ENCODE measurements at places on chromosomes 11 and 22.
A peak's percentile ranks its signal among the peaks of the same experiment; 100 is the strongest.

GRCh38 chr22:41365425-41365824 lies 16.3 kb upstream of the TEF start:
- DNase-seq: peak; percentile 25

DNA sequence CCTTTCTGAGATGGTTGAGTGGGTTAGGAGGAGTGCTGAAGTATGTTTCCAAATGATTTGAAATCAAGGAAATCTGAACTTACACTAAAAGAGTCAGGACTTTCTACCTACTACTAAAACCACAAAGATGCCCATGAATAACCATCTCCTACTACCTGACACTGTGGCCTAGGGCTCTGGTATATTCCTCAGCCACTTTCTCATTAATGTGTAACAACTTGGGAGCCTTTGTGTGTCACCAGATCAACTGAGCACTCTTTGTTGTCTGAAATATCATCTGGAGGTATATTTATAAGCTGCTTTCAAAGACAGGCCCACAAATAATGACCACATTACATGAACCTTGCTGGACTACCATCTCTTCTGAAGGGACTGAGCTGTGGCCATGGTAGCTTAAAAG lies 43.9 kb downstream of the RELT start:
- no peak for DNase-seq

DNA sequence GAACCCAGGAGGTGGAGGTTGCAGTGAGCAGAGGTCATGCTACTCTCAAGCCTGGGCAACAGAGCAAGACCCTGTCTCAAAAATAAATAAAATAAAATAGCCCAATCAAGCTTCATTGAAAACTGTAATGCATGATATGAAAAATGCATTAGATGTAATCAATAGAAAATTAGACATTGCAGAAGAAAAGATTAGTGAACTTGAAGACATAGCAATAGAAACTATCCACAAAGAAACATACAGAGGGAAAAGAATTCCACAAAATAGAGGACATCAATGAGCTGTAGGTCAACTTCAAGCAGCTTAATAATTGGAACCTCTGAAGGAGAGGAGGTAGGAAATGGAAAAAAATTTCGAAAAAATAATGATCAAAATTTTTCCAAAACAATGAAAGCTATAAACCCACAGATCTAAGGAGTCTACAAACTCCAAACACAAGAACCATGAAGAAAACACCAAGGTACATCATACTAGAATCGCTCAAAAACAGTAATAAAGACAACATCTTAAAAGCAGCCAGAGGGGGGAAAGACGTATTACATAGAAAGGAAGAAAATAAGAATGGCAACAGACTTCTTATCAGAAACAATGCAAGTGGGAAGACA lies 104.2 kb downstream of the WNT7B start:
- no peak for DNase-seq

DNA sequence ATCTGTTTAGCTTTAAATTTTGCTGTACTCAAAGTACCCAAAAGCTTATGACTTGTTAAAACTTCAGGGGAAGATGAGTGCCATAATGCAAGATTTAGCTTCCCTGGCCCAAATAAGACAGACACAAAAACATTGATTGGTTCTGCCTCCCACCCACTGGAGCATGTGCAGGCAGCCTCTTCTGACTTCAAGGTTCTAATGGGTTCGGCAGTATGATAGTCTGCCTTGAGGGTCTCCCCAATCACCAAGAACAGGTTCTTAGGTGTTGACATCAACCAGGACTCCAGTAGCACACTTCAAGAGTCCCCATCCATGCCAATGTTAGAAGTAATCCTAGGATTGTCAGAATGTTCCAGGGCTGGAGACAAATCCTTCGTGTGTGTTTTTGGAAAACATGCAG lies 12.5 kb downstream of the EIF4G2 start:
- peak; percentile 47 for DNase-seq

DNA sequence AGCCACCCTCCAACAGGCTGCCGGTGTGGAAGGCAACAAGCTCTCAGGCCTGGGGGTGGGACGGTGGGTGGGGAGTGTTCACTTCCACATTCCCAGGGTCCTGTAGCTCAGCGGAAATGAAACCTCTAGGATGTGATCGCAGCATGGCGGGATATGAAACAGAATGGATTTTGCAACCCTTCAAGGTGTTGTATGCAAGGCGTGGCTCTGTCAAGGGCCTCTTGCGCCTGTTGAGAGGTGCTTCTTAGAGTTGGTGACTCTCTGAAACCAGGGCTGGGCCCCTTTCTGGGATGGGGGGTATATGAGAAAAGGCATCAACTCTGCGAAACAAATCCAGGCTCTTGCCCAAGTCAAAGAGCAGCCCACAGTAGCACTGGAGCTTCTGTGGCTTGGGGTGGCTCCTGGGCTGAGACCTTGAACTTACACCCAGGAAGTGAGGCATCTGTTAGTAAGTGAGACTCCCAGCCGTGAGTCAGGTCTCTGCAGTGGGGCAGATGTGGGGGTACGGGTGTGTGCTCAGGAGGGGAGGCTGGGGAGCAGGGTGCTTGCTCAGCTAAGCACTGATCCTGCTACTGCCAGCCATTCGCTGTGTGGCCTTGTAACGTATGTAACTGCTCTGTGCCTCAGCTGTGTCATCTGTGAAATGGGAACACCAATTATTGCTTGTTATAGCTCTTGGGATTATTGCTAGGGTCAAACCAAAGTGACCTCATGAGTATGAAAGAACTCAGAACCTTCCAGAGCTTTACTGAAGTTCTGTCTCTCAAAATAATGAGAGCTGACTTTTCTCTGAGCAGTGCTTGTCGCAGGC lies 28.3 kb downstream of the NECTIN1 start:
- no peak for DNase-seq

GRCh38 chr11:27694992-27695391 lies 5.3 kb downstream of the BDNF start:
- peak; percentile 57 for DNase-seq

DNA sequence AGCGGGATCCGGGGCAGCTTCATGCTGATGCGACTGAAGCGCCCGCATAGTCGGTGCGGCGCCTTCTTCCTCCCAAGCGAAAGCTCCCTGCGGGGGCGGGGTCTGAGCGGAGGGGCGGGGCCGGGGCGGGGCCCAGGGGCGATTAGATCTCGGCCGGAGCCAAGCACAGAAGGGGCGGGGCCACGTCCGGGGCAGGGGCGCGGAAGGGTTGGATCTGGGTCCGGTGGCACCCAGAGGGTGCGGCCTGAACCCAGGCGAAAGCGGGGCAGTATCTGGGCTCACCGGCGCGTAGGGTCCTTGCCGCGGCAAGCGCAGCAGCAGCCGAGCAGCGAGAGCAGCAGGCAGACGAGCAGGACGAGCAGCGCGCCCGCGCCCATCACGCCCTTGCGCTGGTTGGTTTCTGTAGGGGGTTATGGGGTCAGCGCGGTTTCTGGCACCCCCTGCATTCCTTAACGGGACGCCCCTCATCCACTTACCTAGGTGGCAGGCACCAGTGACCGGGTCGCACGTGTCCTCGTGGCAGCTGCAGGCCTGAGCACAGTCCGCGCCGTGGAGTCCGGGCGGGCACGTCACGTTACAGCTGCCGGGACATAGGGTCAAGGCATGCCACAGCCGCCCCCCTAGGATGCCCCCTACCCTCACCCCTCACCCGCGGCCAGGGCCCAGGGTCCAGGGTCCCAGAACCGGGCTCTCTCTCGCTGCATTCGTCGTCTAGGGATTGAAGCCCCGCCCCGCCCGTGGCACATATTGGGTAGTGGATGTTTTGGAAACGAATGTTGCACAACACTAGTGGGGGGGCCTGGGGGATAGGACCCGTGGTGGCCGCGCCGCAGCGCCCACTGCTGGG lies 8.1 kb downstream of the SCARF2 start:
- peak; percentile 60 for DNase-seq

DNA sequence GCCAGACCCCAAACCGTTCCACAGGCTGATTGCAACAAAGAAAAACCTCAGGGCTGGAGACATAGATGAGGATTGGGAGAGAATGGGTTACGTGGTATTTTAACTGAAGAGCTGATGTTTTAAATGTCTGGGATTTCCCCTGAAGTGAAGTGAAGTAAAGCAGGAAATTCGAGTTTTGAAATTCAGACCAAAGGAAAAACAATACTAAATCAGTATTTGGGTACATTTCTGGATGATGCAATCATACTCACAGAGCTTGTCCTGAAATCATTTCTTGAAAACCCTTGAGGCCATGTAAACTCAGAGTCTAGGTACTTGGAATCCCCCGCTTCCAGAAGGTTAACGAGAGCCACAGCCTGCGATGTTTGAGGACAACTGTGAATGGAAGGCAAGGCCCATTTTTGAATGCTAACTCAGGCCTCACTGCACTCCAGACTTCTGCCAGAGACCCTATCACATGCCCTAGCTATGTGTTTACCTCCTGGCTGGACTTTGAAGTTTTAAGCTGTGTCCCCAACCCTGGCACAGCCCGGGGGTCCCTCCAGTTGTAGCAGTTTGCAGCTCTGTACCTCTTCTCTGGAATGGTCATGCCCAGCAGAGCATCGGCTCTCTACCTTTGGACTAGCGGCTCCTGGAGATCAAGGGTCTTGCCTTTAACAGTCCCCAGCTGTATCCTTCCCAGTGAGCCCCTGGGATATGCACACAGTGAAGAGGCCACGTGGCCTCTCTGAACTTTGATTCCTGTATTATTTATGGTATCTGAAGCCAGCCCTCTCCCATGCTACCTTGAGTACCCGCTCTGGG lies 5.4 kb upstream of the FTH1 start:
- DNase-seq: peak; percentile 60

GRCh38 chr11:80846442-80846841 lies 1405.6 kb upstream of the TENM4 start:
- no peak for DNase-seq

GRCh38 chr22:17501679-17502285 lies 61.5 kb upstream of the SLC25A18 start:
- DNase-seq: peak; percentile 84

DNA sequence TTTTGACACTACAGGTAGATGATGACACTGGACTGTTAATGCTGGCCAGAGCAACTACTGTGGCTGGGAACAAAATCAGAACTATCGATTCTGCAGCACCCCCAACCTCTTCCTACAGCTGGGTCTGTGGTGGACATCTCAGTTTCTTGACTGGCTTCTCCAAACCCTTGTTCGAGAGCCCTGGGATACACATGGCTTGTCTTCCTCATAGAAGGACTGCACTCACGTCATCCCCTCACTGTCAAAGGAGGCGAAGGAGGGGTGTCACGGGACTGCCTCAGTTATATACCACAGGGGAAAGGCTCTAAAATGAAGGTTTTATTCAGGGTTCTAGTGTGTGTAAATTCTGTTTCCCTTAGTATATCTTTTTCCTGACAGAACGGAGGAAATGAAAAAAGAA lies 44.9 kb downstream of the PITPNB start:
- no peak for DNase-seq

- peak; percentile 34 for DNase-seq
Measured at GRCh38 chr22:20117633-20118299, 740 bp upstream of the TRMT2A start.

DNA sequence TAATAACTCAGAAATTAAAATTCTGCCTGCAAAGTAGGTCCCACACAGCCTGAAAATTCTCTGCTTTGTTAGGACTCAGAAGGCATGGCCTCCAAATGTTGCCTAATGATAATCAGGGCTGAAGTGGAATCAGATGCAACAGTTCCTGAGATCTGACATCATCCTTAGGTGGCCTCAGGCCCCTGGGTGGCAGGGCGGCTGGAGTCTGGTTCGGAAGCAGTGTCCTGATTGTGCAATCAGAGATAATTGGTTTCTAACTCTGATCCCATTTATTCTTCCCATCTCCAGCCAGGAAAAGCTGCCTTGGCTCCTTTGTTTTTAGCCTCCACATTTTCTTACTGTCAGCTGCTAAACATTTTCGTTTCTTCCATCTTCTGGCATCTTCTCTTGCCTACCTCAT lies 399.3 kb downstream of the OPCML start:
- DNase-seq: no peak

DNA sequence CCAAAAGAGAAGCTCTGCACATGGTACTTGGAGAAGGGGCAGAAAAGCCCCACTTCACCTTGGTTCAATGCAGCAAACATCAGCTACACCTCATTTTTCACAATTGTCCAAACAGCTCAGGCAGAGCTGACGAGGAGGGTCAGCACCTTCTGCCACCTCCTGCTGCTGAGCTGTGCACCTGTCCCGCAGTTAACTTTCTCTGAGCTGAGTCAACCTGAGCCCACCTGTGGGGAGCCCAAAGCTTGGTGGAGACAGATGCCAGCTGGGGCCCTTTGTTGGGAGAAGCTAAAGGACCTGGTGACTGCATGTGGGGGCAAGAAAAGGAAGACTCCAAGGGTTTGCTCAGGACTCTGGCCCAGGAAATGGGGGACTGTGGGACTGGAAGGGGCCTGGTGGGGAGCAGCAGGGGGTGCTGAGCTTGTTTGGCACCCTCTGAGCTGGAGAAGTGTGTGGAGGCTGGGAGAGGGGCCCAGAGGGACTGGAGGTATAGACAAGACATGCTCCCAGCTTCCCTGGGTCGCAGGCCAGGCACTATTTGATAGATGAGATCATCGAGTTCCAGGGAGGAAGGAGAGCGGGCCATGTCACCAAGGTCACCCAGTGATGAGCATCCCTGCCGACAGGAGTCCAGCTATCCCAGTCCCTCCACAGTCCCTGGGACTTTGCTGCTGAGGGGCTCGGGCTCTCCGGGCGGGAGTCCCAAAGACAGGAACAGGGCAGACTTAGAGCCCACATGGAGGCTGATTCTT lies 53.5 kb downstream of the KCNJ4 start:
- peak; percentile 25 for DNase-seq

DNA sequence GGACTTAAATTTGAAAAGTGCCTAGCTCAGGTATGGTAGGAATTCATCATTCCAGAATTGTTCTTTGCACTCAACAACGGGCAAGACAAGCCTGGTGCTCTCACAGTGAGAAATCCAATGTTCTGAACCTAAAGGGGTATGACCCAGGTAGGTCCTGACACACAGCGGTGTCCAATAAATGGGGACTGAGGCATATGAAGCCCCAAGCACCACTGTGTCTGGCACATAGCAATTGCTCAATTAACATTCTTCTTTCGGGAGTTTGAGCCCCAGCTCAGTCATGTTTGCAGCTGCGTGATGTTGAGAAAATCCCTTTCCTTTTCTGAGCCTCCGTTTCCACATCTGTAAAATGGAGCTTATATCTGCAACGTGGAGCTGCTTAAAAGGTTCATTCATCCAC lies 535.8 kb downstream of the MIAT start:
- DNase-seq: no peak

All from DMS53 (cell line).